ENCODE measurements at places on chromosomes 1 and 21.

- DNase-seq: no peak
These were observed 69.2 kb downstream of the UBE4B start for GRCh38 chr1:10101929-10102328.

DNA sequence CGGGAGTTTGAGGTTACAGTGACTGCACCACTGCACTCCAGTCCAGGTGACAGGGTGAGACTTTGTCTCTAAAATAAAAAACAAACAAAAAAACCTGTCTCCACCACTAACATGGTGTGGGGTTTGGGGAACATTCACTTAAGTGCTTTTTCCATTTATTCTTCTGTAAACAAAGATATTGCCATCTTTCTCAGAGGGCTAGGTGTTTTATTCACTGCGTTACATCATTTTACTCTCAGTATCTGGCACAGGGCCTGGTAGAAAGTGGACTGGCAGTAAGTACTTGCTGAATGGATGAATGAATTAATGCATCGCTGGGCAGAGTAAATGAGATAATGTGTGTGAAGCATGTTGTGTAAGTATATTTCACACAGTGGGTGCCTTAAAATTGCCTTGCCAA lies 20.1 kb downstream of the KIAA0040 start:
- DNase-seq: no peak

DNA sequence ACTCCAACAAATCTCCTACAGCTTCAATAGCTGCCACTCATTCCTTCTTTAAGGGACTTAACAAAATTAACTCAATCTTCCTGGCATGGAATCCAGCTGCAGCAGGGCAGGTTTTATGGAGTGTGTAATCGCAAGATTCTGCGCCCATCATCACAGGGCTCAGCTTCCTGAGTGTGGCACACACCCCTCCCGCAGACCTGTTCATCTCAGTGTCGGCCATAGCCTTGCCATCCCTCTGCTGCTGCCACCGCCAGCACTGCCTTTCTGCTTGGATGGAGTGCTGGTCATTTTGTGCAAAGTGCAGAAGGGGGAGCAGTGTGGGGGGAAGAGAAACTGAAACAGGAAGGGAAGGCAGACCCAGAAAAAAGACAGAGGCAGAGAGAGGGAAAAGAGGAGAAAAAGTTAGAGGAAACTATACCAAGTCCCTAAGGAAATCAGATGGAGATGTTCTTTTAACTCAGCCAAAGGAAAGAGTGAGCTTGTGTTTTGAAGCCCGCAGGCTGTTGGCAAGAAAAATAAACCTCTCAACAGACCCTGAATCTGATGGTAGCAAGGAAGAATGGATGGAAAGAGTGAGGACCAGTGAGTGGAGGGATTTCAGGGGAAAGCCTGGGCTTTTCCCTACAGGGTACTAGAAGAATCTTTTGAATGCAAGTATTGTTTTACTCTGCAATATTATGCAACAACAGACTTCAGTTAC lies 324.2 kb downstream of the SEC16B start:
- no peak for DNase-seq

DNA sequence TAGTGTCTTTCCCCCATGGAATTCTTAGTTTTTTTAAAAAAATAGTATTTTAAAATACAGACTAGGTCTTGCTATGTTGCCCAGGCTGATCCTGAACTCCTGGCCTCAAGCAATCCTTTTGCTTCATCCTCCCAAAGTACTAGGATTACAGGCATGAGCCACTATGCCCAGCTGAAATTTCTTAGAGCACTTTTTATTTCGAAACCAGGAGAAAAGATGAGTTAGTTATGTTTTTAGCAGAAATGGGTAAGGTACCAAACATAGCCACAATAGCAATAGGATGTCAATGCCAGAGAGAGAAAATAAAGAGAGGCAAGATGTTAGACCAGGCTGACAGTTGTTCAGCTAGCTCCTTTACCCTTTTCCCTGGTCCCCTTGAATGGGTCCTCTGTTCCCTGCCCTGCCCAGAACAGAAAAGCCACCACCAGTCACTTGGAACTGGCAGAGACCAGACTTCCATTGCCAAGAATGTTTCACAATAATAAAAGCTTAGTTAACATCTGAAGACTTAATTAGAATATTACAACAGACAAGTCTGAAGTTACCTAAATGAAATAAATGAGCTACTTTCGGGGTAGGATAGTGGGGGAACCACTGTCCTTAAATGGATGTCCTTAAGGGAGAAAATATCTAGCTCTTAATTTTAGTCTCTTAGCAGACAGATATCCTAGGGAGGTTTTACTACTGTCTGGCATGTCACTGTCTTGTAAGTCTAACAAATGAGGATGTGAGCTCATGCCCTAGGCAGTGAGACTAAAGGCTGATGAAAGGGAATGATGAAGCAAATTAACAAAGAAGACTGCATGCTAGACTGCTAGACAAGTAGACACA lies 54.3 kb downstream of the ABL2 start:
- no peak for DNase-seq

DNA sequence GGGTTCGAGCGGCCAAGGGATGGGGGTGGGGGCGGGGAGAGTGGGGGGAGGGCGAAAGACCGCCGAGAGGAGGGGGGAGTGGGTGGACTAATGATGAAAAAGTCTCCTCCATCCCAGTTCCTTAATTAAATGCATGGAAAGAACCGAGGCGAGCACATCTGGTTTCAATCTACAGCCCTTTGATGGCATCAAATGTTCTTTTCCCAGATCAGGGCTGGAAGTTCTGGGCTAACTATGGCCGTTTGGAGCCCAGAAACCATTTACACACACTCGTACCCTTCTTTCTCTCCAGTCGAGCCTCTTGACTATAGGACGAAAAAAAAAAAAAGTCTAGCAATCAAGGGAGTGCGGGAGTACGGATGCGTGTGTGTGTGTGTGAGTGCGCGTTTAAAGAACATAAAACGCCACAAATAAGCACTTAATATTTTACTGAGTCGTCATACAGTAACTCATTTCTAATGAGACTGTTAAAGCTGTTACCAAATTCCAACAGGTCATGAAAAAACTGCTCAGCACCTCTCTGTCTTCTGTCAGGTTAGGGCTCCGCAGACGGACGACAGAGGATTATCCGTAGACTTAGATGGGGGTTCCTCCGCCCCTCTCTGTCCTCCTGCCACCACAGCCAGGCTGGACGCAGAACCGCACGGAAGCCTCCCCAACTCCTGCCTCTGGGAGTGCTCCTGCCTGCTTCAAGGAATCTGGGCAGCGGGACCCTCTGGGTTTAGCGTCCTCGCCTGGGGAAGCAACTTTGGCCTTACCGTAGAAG lies 2.1 kb upstream of the PRRX1 start:
- peak; percentile 63 for DNase-seq

GRCh38 chr1:81950037-81950436 lies 149.3 kb downstream of the ADGRL2 start:
- DNase-seq: no peak

- DNase-seq: no peak
These were observed 332.8 kb downstream of the KCTD3 start for GRCh38 chr1:215899901-215900300.

GRCh38 chr1:59399642-59400041 lies 102.7 kb downstream of the FGGY start:
- DNase-seq: no peak

GRCh38 chr1:233572896-233573295 lies 41.0 kb upstream of the KCNK1 start:
- no peak for DNase-seq

DNA sequence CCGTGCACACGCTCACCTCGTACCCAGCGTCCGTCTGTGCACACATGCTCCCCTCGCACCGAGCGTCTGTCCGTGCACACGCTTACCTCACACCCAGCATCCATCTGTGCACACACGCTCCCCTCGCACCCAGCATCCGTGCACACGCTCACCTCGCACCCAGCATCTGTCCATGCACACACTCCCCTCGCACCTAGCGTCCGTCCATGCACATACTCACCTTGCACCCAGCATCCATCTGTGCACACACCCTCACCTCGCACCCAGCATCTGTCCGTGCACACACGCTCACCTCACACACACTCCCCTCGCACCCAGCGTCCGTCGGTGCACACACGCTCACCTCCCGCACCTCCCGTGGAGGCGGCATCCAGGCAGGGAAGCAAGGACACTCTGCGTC lies 24.4 kb upstream of the COL18A1 start:
- no peak for DNase-seq

DNA sequence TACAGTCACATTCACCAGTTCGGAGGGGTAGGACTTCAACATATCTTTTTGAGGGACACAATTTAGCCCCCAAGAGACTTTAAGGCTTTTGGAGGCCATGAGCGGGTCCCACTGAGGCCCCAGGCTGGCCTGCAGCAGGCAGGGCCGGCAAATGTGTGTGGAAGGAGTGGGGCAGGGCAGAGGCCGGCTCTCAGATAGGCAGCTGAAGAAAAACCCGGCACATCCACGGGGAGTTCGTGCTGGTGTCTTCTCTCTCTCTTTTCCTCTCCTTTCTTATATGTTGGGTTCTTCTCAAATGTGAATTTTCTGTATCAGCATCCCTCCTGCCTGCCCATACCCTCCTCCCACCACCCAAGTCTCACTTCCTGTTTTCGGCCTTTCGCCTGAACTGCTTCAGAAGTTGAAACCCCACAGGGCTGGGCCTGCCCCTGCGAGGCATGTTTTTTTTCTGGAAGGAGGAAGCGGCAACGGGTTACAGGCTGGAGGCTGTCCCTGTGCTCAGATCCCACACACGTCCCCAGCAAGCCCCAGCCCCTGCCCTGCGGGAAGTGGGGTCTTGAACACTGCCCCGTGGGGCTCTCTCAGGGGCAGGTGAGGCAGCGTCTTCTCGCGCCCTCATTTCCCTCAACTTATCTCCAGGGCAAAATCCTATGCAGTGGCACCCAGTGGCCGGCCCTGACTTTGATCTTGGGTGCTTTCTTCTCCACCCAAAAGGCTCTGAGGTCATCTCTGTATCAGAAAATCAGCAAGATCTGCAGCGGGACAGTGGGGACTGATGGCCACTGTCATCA lies 9.7 kb upstream of the UMODL1 start:
- DNase-seq: no peak

DNA sequence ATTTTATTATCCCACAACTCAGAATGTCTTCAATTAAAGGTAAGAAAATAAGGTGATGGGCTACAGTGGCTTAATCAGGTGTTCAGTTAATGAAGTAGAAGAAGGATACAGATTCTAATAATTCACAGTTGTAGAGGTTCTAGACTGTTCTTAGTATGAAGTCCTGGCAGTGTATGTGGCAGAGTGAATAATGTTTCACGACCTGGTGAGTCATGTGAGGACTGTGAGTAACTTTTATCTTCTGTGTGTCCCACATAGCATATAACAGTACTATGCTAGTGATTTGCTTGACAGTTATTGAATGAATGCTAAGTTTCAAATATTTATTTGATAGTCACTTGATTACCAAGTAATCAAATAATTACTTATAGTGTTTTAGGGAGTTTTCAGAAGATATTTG lies 20.0 kb downstream of the SLC16A4 start:
- DNase-seq: no peak

DNA sequence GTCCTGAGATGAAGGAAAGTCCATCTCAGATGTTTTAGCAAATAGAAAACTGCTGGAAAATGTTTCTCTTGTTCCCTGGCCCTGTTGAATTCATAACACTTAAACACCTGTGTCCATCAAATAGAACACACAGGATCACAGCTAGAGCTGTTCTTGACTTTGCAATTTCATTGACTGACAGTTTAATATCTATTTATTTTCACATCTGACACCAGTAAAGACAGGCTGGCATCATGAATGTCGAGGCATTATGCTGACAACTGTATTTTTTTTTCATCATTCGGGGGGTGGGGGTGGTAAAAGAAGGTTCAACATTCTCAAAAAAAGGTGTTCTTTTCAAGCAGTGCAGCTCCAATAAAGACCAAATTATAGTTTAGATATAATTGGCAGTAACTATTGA lies 591.2 kb upstream of the PTBP2 start:
- no peak for DNase-seq

- DNase-seq: no peak
These were observed 39.7 kb downstream of the CAPZB start for GRCh38 chr1:19445417-19446342.

DNA sequence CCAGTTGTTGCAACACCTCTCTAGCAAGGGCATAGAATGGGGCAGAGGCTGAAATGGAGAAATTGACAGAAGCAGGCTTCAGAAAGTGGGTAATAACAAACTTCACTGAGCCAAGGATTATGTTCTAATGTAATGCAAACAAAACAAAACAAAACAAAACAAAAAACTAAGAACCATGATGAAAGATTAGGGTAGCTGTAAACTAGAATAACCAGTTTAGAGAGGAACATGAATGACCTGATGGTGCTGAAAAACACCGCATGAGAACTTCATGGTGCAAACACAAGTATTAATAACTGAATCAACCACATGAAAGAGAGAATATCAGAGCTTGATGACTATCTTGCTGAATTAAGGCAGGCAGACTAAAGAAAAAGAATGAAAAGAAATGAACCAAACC lies 1707.7 kb downstream of the BRINP3 start:
- DNase-seq: no peak

DNA sequence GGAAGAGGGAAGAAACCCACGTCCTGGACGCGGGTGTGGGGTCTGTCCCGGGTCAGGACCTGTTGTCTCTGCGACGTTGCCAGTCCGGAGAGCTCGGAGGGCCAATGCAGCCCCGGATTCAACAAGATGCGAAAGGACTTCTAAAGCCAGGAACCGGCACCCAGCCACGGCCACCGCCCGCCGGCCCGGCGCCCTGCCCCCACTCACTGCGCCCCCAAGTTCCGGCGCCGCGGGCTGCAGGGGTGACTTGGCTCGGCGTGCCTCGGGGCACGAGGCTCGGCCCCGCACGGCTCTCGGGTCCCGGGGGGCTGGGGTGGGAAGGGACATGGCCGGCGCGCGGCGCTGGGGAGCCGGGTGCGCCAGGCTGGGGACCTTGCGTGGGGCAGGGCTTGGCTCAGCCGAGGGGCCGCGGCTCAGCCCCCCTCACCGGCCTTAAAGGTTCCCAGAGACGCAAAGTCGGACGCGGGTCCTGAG lies 51.8 kb upstream of the H6PD start:
- DNase-seq: no peak

GRCh38 chr1:11787804-11788436 lies 17.8 kb downstream of the MTHFR start:
- DNase-seq: no peak

GRCh38 chr1:205287767-205288559 lies 33.6 kb downstream of the NUAK2 start:
- no peak for DNase-seq

- peak; percentile 52 for DNase-seq
These were observed 14.4 kb downstream of the SLC5A9 start for GRCh38 chr1:48236716-48237470.

DNA sequence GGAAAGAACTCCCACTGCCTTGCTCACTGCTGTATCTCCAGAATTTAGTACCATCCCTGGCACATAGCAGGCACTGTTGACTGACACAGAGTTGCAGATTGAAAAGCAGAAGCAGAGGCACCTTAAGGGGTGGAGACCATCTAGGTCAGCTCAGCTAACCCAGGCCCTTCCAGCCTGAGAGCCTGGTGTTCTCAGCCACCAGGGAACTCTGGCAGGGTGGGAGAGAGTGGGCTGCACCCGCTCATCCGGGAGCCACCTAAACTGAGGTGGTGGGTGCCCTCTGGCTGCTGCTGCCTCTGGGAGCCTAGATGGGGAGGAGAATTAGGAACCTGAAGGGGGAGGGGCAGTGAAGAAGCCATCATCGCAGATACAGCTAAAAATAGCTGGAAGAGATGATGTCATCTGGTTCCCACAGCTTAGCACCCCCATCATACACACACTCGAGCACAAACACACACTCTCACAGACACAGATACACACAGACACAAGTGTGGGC lies 1.5 kb upstream of the TSPAN1 start:
- no peak for DNase-seq

- DNase-seq: no peak
These were observed 77.9 kb downstream of the FBXO2 start for GRCh38 chr1:11576109-11576875.
